ENCODE measurements at places on chromosomes 5 and 9.

- peak; percentile 29 for DNase-seq
These were observed 555 bp upstream of the PCDHGC4 start for GRCh38 chr5:141484310-141484640.

- peak; percentile 8 for DNase-seq
These were observed 46.4 kb downstream of the C5orf15 start for GRCh38 chr5:133921979-133922378.

DNA sequence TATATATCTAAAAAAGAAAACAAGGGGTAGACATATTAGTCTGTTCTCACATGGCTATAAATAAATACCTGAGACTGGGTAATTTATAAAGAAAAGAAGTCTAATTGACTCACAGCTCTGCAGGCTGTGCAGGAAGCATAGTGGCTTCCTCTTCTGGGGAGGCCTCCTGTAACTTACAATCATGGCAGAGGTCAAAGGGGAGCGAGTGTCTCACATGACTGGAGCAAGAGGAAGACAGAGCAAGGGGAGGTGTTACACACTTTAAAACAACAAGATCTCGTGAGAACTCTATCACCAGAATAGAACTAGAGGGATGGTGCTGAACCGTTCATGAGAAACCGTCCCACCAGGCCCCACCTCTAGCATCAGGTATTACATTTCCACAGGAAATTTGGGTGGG lies 616.8 kb downstream of the TLE4 start:
- no peak for DNase-seq

DNA sequence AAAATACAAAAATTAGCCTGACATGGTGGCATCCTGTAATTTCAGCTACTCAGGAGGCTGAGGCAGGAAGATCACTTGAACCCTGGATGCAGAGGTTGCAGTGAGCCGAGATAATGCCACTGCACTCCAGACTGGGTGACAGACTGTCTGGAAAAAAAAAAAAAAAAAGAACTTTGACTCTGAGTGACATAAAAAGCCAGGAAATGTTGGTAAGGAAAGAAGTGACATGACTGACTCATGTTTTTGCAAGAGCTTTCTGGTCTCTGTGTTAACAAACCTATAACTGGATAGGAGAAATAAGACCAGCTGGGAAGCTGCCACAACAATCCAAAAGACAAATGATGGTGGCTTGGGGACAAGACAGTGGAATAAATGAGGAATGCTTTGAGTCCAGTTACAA lies 272.1 kb downstream of the HINT1 start:
- no peak for DNase-seq

DNA sequence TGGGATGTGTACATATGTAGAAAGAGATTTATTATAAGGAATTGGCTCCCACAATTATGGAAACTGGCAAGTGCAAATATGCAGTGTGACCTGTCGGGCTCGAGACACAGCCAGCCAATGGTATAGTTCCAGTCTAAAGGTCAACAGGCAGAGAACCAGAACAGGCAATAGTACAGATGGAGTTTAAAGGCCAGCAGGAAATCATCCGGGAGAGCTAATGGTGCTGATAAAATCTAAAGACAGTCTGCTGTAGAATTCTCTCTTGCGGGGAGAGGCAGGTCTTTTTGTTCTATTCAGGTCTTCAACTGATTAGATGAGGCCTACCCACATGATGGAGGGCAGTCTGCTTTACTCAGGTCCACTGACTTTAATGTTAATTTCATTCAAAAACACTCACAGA lies 21.8 kb downstream of the ANKRD31 start:
- DNase-seq, result no peak

DNA sequence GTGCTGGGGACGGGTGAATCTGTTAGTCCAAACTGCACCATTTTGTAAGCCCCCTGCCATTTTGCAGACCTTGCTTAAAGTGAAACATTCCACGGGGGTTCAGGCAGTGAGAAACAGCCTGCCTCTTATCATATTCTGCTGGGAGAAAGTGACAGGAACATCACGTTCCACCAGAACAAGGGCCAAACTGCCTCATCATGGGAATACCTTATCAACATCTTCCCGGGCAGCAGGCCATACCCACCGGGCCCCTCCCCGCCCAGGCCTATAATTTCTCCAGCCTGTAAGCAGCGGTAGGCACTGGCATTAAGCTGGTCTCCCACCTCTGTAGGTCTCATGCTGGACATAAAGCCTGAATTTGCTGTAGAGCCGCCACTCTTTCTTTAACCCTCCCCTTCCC lies 1.5 kb upstream of the CFAP77 start:
- no peak for DNase-seq
